ENCODE measurements at places on chromosomes 3 and 15.

DNA sequence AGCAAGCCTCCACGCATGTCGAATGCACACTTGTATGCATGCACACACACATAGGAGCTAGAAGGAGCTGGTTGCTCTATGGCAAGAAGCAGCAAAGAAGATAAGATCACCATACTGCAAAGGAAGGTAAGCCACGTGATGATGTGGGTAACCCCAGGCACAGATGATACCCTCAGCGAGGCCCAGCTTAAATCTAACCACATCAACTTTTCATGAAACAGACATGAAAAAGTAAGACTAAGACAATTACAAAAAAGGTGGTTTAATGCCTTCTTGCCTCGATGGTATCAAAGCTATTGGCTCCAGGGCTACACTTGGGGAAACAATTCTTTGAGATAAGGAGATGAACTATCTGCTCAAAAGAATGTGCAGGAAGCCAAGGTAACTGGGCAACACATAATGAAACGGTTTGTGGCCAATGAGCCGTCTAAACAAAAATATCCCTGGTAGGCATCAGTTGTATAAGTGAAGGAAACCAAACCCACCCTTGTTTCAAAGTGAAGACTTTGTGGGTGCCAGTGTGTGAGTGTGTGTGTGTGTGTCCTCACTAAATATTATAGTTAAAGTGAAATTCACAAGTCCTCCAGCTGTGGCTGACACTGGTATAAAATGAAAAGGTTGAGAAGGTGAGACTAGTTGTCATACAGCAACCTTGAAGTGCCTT, 365.7 kb upstream of the ICE2 start:
- no peak for DNase-seq

- peak; percentile 78 for DNase-seq
Measured at GRCh38 chr15:38817427-38818156, 253.0 kb upstream of the RASGRP1 start.

DNA sequence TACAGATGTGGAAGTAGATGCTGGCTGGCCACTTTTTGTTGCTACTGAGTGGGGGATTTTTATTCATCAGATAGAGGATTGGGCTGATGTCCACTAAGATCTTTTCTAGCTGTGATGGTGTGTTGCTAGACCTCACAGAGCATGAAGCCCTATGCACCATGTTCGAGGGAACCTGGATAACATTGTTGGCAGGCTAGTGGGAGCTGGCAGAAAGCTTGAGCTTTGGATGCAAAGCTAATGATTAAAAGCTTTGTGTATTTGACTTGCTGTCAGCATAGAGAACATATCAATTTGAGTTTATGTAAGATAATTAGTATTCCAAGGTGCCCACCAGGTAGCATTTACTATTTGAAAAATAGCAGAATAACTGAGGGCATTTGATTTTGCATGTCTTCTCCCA, 59.1 kb downstream of the ST6GAL1 start:
- DNase-seq = no peak

GRCh38 chr3:189269365-189269764, 97.6 kb downstream of the TPRG1 start:
- DNase-seq = peak; percentile 35

- DNase-seq = no peak
Measured at GRCh38 chr15:75346796-75347221, at the start of gene NEIL1. NEIL1 (plus strand) TSS chr15:75347039; CDS start chr15:75348906, 1,867 bp downstream.

DNA sequence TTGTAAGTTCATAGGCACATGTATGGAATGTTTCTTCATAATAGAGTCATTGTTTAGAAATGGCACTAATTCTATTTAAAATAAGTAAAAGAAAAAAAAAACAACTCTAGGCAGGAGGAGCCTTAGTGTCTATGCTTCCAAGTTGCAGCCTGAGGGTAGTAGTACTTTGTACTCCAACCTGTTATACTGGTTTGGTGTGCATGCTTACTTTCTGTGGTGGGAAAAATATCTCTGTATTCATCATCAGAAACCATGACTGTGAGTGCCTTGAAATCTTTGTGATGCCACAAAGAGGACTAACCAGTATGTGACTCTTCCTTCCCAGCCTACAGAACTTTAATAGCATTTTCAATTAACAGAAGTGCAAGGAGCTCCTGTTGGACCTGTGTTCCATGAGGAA, 4.4 kb downstream of the NAALADL2 start:
- peak; percentile 59 for DNase-seq

DNA sequence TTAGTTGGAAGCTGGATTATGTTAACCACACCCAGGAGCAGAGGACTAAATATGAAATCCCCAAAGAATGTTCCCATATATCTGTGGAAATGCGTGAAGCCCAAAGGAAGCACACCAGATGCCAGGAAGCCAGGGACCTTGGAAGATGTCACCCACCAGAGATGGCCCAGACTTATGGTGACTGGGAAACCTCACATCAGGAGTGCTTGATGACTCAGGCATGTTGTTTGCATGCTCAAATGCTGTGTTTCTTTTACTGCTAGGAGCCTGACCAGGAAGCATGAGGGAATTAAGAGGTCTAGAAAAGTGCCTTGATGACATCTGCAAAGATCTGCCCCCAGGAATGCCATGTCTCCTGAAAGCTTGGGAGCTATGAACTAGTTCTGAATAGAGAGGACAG, 109.0 kb upstream of the SLC2A2 start:
- DNase-seq = peak; percentile 62

- peak; percentile 79 for DNase-seq
Measured at GRCh38 chr3:117681619-117682018, 972.0 kb downstream of the TUSC7 start.

GRCh38 chr3:27324686-27325085, 44.5 kb downstream of the NEK10 start:
- DNase-seq = peak; percentile 53

DNA sequence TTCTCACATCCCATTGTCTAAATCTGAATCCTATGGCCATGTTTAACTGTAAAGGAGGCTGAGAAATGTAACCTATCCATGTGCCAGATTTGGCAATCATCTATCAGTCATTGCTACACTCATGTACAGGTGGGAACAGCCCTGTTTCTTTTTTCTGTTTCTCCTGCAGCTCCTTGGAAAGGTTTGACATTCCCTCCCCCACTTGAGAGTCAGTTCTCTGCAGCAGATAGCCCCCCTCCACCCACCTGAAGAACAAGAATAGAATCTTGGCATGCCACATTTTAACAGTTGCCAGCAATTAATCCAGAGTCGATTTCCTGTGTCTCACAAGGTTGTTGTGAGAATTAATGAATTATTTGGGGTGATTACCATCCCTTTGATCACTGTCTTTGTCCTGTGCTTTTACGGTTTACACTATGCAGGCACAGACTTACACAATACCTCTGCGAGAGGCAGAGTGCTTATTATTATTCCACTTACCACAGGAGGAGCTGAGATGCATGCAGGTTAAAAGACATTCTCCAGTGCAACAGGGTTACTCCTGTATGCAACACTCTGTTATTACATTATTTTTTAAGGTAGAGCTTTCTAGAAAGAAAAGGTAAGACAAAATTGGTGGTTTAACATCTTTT, 351.0 kb upstream of the THRB start:
- DNase-seq = no peak

GRCh38 chr3:89392991-89393390, 285.6 kb downstream of the EPHA3 start:
- DNase-seq = no peak

DNA sequence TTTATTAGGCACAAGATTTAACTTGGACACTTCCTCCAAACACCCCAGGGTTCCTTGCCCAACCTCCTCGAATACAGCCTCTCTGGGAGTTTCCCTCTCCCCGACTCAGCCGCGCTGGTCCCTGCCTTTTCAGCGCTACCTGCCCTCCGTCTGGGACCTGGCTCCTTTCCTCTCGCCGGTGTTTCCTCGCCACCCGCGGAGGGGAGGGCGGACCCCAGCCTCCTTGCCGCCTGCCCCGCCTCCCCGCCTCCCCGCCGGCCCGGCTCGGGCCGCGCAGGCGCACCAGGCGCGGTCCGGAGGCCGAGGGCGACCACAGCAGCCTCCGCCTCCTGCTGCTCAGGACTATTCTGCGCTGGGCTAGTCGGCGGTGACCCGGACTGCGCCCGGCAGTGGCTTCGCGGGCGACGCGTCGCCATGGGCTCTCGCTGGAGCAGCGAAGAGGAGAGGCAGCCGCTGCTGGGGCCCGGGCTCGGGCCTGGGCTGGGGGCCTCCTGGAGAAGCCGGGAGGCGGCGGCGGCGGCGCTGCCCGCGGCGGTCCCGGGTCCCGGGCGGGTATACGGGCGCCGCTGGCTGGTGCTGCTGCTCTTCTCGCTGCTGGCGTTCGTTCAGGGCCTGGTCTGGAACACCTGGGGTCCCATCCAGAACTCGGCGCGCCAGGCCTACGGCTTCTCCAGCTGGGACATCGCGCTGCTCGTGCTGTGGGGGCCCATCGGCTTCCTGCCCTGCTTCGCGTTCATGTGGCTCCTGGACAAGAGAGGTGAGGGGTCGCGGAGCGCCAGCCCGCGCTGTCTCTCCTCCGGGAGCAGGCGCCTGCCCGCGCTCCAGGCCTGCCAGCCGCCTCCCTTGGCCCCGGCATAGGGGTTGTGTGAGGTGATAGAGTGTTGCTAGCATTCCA, at the start of gene SLC49A4:
Gene SLC49A4, plus strand, starts transcription at position 291 of the 895 bp plus-strand sequence. Its CDS starts 124 bp downstream, at position 415.
- peak; percentile 80 for DNase-seq

- DNase-seq = peak; percentile 88
Measured at GRCh38 chr3:117628823-117629291, 919.3 kb downstream of the TUSC7 start.

- DNase-seq = no peak
Measured at GRCh38 chr3:105867712-105868430, 941 bp downstream of the CBLB start.

DNA sequence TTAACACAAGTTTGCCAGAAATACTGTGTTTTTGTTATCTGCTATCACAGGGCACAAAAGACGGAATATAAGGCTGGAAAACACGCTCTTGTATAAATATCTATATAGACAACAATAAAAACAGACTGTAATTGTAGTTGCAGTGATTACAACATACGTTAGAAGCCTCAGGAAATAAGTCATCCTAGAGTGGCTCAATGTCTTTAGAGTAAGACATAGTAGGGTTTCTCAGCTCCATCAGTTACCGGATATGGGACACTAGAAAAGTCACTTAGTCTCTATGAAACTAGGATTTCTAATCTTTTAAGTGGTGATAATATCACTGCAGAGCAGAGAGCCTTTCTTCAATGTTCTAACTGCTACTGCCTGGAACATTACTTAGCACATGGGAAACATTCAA, 208.8 kb downstream of the STAG1 start:
- DNase-seq = peak; percentile 41

GRCh38 chr3:189589179-189589569, 42.0 kb upstream of the TP63 start:
- DNase-seq = no peak

GRCh38 chr15:57732526-57733331, 26.2 kb downstream of the POLR2M start:
- peak; percentile 70 for DNase-seq

GRCh38 chr3:142929109-142929508, 34.4 kb downstream of the PAQR9 start:
- peak; percentile 39 for DNase-seq

- DNase-seq = no peak
Measured at GRCh38 chr15:68410466-68411342, 21.3 kb downstream of the ITGA11 start.

DNA sequence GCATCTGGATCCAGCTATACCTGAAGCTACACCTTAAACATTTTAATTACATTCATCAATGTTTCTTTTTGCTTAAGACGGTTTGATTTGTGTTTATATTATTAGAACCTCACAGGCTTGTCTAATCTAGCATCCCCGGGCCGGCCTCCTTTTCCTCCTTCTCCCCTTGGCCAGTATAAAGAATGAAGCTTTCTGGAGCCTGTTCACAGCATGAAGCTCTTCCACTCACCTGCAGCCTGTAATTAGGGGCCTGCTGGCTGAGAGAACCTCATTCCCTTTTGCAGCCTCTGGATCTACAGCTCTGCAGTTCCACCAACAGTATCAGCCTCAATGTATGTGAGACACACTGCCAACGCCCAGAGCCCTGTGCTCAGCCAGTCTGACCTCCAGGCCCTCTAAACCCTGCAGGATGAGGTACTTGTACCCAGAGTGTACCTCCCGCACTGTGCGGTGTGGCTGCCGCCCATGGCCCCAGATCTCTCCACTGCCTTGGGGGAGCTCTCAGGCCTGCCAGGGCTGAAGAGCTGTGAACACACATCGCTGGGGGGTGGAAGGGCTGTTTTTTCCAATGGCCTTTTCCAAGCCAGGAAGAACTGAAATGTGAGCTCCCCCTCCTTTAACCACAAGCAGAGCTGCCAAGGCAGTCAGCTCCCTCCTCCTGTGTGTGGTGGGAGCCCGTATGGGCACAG, 114.7 kb upstream of the ALDH1A3 start:
- DNase-seq = peak; percentile 83

DNA sequence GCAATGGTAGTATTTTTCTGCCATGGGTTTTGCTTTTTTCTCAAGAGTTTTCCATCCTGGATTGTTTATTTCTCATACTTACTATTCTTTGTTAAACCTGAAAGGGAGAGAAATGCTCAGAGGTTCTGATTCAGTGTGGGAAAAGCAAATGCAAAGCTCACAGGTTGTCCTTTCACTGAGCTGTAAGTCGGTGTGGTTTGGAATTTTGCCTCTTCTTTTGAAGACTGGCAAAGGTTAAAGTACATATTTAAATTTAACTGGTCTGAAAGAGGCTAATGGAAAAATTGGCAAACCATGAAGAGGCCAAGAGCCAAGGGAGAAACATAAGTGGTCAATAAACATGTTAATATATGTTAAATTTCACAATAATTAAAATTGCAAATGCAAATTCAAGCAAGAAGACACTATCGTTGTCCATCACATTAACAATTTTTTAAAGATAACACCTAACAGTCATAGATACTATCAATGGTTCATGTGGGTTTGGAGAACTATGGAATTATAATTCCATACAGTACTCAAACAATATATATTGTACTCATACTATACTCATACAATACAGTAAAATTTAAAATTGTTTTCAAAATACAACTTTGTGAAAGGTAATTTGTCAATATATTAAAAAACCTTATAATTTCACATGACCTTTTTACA, 246.8 kb upstream of the STT3B start:
- DNase-seq = no peak

- DNase-seq = no peak
Measured at GRCh38 chr15:66713843-66714508, 11.9 kb downstream of the SMAD6 start.

All from EH (cell line).